ENCODE measurements at places on chromosomes 1 and 21. TPM values are rescaled to one million over a fixed set of nuclear protein-coding genes. Genes with fewer than 3 reads are reported as not detected.

NEK2 gene
- 0.41 TPM for total RNA-seq

TCHHL1 gene
- not detected for total RNA-seq

BSDC1 gene
- total RNA-seq = 69.9 TPM

DNA sequence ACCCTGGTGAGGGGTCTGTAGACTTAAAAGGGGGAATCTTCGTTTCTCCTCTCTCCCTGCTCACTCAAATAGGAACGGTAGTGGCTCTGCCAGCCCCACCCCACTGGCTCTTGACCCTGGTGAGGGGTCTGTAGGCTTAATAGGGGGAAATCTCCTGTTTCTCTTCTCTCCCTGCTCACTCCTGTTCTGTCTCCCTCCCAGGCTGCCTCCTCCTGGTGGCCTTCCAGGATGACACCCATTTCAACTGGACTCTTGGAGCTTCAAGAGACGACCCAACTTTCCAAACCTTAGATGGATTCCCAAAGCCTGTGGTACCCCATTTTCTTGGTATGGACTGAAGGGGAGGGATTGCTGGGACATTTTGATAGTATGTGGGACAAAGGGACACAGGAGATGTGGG, 1.4 kb upstream of the EPHB2 start:
- DNase-seq = no peak

GRCh38 chr1:40032240-40032891, 8.2 kb upstream of the CAP1 start:
- no peak for DNase-seq

DNA sequence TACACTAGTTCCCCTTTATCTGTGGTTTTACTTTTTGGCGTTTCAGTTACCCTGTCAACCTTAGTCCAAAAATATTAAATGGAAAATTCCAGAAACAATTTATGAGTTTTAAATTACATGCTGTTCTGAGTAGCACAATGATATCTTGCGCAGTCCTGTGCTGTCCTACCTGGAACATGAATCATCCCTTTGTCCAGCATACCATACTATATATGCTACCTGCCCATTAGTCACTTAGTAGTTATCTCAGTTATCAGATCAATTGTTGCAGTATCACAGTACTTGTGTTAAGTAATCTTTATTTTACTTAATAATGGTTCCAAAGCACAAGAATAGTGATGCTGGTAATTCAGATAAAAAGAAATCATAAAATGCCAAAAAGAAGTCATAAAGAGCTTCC, 52.7 kb downstream of the AGBL4 start:
- DNase-seq = no peak

- no peak for DNase-seq
Observed at GRCh38 chr1:93729502-93729901, 47.9 kb upstream of the BCAR3 start.

DNA sequence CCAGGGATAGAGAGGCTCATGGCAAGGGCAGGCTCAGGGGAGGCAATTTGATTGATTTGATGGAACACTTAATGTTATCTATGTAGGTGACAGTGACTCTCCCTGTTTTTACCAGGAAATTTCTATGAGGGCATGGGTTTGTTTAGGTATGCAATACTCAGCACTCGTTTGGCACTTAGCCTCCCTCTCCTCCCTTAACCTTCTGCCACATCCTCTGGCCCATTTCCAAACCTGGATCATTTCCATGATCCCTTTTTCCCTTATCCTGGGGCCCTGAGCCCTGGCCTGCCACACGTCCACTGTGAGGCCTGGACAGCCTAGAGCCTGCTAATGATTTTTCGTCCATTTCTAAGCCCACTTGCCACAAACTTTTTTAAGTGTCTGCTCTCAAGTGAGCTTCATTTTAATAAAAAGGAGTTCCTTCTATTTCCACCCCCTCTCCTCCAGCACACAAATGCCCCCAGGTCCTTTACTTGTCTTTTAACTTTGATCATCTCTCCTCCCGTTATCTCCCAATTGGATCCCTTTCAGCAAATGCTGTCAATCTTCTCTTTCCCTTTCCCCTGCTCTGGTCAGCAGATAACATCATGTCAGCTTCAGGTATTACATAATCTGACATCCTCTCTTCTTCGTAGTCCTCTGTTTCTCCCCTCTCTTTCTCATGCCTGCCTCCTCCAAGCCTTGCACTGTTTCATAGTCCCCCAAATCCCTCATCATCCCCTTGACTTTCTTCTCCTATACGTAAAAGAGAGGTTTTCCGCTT, 37.8 kb upstream of the GADD45A start:
- DNase-seq = no peak

DNA sequence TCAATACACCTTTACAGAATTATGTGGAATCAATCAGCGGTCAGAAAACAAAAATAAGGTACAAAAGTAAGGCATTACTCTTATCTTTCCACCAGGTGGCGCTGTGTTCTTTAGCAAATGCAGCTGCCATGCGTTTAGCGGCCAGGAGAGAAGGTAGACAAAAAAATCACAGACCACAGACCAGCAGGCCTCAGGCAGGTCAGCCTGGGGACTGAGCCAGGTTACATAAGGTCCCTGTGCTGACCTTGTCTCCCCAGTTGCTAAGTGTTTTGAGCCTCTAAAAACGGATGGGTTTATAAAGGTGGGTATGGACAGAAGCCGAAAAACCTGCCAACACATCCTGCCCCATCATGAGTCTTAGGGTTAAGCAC, 2.8 kb downstream of the RGS16 start:
- DNase-seq = peak; percentile 87

GRCh38 chr1:154609398-154610380, 1.7 kb upstream of the ADAR start:
- no peak for DNase-seq

DNA sequence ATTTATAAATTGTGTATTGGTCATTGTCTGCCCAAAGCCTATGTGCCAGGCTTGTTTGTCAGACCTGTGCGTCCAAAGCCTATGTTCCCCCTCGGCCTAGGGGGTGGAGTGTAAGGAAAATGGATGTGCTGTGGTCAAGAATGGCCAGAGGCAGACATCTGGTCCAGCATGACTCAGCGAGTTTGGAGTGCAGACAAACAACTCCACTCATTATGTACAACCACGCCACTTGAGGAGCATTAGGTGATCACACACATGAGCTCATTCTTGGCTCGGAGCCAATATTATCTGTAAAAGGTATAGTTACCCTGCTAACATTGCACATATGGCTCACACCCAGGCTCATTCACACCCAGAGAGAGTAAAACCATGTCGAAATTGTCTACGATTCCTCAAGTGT, 1047.6 kb upstream of the ADGRL4 start:
- DNase-seq = peak; percentile 45

Measured in sigmoid colon (tissue), 7 donors.